ENCODE measurements at places on chromosomes 2 and 18. TPM values are rescaled to one million over a fixed set of nuclear protein-coding genes. Genes with fewer than 3 reads are reported as not detected.

GRCh38 chr2:74052732-74053710 is 68.3 kb downstream of the TET3 start:
- no peaks in the 10 kb centered on the region for H3K4me1 ChIP-seq
- no peak for DNase-seq
- peaks cover 2% of the 10 kb centered on the region for H3K36me3 ChIP-seq

- H3K27ac ChIP-seq: no peak overlapping the region
- no peaks in the 10 kb centered on the region for H3K36me3 ChIP-seq
- DNase-seq: no peak
- H3K27me3 ChIP-seq: no peaks in the 10 kb centered on the region
- no peaks in the 10 kb centered on the region for H3K4me1 ChIP-seq
Measured at GRCh38 chr2:207015901-207016300, 76.6 kb downstream of the CPO start.

GRCh38 chr2:183348492-183348891 is 224.2 kb downstream of the NUP35 start:
- no peaks in the 10 kb centered on the region for H3K27me3 ChIP-seq
- no peaks in the 10 kb centered on the region for H3K36me3 ChIP-seq
- H3K4me1 ChIP-seq: no peaks in the 10 kb centered on the region
- no peak overlapping the region for H3K4me3 ChIP-seq
- no peak overlapping the region for H3K27ac ChIP-seq
- no peak for DNase-seq

- no peak overlapping the region for H3K4me3 ChIP-seq
- no peaks in the 10 kb centered on the region for H3K4me1 ChIP-seq
- H3K36me3 ChIP-seq: no peaks in the 10 kb centered on the region
- no peak for DNase-seq
- H3K27me3 ChIP-seq: no peaks in the 10 kb centered on the region
Measured at GRCh38 chr2:181697571-181697970, 17.3 kb upstream of the NEUROD1 start.

GRCh38 chr18:35695803-35696202 is 114.3 kb downstream of the GALNT1 start:
- H3K27ac ChIP-seq: no peak overlapping the region
- no peaks in the 10 kb centered on the region for H3K27me3 ChIP-seq
- DNase-seq: no peak
- H3K4me3 ChIP-seq: no peak overlapping the region
- H3K4me1 ChIP-seq: no peaks in the 10 kb centered on the region

Gene DNAJC27
- 3.5 TPM for total RNA-seq

GRCh38 chr2:162164802-162165201 is 12.8 kb upstream of the GCG start:
- peaks cover 12% of the 10 kb centered on the region for H3K36me3 ChIP-seq
- DNase-seq: peak; percentile 27
- no peak overlapping the region for H3K27ac ChIP-seq
- H3K4me3 ChIP-seq: no peak overlapping the region
- H3K27me3 ChIP-seq: no peaks in the 10 kb centered on the region
- H3K4me1 ChIP-seq: no peaks in the 10 kb centered on the region

GRCh38 chr2:238015705-238016104 is 45.1 kb upstream of the SCLY start:
- DNase-seq: no peak
- H3K4me1 ChIP-seq: no peaks in the 10 kb centered on the region
- no peak overlapping the region for H3K4me3 ChIP-seq
- H3K27ac ChIP-seq: no peak overlapping the region
- H3K36me3 ChIP-seq: no peaks in the 10 kb centered on the region

DNA sequence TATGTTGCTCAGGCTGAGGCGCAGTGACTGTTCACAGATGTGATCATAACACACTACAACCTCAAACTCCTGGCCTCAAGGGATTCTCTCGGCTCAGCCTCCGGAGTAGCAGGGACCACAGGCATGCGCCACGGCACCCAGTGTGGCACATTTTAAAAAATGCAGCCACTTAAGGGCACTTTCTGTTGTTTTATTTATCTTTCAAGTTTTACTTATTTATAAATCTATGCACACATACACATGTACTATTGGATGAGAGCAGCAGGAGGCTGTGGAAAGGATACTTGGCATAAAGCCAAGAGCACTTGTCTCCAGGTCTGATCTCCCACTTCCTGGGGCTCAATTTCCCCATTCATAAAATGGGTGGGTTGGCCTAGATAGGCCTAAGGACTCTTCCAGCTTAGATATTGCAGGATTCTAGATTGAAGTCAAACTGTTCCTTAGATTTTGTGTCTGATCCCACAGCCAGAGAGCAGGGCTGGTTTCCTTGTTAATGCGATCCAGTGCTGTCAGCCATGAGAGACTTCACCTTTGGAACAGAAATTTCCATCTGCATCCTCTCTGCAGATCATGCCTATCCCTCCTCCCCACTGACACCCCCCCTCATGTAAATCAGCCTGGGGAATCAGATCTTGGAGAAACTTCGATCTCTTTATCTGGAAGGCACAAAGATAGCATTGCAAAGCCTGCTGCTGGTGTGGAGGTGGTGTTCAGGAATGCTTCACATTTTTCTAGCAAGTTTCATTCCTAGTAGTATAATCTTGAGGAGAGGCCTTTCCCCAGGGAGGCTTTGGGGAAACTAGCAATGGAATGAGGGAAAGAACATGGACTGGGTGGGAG is 24.7 kb downstream of the PCBP1 start:
- DNase-seq: peak; percentile 72
- no peaks in the 10 kb centered on the region for H3K36me3 ChIP-seq
- no peaks in the 10 kb centered on the region for H3K27me3 ChIP-seq
- H3K4me1 ChIP-seq: peaks cover 18% of the 10 kb centered on the region

Data from astrocyte (in vitro differentiated cells and primary cell).